ENCODE measurements at places on chromosomes 16 and 17. TPM values are rescaled to one million over a fixed set of nuclear protein-coding genes. Genes with fewer than 3 reads are reported as not detected.

DNA sequence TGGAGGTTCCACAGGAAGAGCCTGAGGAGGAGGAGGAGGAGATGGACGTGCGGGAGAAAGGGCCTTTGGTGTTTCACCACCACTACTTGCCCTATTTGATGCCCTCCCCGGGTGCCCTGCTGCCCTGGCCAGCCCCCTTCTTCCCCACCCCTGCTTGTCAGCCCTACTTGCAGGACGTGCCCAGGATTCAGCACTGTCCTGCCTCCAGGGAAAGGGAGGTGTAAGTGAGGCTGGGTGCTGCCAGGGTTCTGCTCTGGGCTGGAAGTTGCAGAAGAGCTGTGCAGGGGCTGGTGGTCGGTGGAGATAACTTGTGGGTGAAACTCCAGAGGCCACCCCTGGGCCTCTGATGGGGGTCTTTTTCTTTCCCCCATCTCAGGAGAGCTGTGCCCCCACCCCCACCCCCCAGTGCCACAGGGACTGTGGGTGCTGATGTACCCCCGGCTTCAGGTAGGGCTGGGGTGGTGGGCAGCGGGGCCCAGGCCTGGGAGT lies 3.0 kb downstream of the PRR29 start:
- DNase-seq = no peak

Gene HID1
- total RNA-seq = 9.0 TPM

DNA sequence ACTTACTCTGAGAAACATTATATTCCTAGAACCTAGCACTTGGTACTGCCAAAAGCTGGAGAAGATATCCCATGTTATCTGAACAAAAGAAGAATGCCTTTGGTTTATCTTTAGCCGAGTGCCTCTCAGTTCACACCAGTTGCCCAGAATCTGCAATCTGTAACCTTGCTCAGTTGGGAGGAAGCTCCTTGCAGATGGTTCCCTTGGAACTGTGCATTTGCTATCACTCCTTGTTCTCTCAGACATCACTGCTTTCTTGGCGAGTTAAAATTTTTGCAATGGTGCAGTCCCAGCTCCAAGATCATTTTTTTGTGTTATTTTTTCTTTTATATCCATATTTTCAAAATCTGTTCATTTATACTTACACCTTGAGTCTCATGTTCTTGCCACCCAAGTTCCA lies 446.5 kb downstream of the KCNJ2 start:
- DNase-seq = no peak

- DNase-seq = peak; percentile 73
Observed at GRCh38 chr16:23823475-23824384, 12.1 kb upstream of the PRKCB start.

- no peak for DNase-seq
Observed at GRCh38 chr16:64659866-64660265, 462.0 kb downstream of the CDH11 start.

- no peak for DNase-seq
Observed at GRCh38 chr16:2048116-2048543, 345 bp downstream of the TSC2 start.

GRCh38 chr16:86306011-86306644 lies 204.2 kb upstream of the FOXF1 start:
- DNase-seq = no peak

Gene TOM1L1
- 81.2 TPM for total RNA-seq

Gene COG7
- 9.9 TPM for total RNA-seq

GRCh38 chr17:34241062-34241461 lies 14.0 kb upstream of the CCL2 start:
- no peak for DNase-seq

GRCh38 chr16:80300456-80300855 lies 240.3 kb upstream of the DYNLRB2 start:
- no peak for DNase-seq

DNA sequence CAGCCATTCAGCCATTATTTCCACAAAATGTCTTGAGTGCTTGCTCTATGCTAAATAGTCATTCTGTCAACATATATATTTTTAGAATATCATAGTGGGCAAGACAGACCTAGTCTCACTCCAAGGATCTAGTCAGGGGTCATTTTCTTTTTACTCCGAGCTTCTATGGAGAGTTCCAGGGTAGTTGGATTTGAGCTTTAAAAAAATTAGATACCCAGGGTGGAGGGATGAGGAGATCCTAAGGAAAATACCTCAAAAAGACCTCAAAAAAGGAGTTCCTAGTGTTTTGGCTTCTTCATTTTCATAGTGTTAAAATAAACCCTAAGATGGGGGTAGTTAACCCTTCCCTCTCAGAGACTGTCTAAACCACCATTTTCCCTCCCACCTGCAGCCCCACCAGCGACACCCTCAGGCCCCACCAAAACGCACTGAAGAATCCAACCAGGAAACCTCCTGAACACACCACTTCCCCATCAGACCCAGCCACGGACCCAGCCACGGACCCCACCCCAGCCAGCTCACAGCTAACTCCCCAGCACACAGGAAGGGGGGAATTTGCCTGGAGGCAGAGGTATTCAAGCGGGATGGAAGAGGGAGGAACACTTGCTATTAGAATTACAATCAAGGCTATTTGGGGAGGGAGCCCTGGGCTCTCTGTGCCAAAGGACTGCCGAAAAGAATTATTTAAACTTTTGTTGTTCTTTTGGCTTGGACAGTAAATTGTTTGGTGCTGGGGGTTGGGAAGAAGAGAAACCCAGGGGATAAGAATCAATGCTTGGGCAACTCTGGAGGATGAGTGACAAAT lies 2.2 kb downstream of the ETV4 start:
- DNase-seq = no peak

- DNase-seq = no peak
Observed at GRCh38 chr16:57889960-57890751, 80.8 kb downstream of the CNGB1 start.

Gene CAMTA2
- 16.7 TPM for total RNA-seq

DNA sequence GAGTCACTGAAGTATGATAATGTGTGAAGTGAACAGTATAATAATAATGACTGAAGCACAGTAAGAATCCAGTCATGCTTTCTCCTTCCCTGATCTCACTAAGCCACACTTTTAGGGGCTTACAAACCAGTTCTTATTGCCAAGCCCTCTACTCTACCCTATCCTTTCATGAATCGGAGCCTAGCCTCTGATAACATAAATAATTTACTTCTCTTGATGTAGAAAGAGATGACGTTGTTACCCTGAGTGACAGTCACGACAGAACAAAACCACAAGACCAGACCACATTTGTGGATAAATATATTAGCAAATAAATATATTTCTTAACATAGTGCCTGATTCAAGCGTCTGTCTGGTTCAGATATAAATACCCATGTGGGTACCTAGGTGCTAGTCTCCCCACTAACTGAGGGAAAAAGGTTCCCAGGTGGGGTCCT lies 1.4 kb upstream of the SUPT4H1 start:
- DNase-seq = no peak

Gene SLC12A3
- total RNA-seq = not detected

Gene DNAAF8
- not detected for total RNA-seq

DNA sequence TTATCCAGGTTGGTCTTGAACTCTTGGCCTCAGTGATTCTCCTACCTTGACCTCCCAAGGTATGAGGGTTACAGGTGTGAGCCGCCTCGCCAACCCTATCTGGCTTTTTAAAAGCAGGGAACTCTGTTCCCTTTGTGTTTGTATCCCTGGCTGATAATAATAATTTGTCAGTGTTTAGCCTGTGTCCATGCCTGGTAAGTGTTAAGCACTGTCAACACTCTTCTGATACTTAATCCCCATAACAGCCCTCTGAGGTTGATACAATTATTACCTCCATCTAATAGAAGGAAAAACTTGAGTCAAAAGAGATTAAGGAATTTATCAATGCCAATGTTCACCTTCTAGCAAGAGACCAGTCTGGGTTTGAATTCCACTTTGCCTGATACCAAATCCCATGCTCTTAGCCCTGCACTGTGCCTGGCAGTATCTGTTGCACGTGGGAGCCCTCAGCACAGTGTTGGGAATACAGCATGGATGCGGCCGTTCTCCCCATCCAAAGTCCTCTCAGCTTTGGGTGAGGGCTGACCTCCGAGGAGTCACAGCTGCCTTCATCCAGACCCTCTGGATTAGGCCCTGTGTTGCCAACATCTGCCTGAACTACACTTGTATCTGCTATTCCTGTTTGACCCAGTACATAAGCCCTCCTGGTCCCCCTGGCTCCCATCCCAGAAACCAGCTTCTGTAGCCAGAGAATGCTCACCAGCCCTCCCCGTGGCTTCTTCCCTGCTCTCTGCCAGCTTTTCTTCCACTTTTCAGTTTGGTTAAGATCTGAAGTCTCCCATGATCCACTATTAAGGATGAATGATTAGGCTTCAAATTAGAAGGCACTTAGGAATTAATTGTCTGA lies 335.6 kb upstream of the ASIC2 start:
- DNase-seq = no peak

DNA sequence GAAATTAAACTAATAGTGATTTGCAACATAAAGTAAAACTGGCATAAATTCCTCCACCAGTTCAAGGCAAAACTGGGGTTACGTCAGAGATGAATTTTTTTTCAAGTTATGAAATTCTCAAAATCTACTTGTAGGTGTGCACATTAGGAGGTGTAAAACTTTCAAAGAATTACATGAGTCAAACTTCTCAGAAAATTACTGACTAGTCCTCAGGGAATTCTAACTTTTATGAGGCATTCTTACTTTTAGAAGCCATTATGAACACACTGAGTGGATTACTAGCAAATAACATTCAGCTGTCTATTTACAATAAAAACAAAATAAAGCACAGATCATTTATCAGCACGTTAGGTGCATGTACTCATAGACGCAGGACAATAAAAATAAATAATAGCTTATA lies 348.7 kb downstream of the CDH11 start:
- no peak for DNase-seq

Gene KRT20
- total RNA-seq = not detected

DNA sequence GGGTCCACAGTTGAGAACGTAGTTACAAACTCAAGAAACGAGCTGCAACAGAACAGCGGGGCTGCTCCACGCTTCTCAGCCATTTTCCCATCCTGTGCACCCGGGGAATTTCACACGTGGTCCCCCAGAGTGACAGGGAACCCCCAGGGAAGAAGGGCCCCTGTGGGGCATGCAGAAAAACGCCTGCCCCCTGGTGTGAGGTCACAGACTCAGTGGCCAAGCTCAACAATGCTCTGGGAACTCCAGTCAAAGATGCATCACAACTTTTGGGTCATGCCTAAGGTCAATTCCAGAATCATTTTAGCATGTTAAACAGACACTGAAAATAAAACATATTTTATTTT lies 115.4 kb downstream of the ZNF778 start:
- DNase-seq = no peak

Gene CHTF8
- 53.7 TPM for total RNA-seq

Gene C17orf107
- 1.3 TPM for total RNA-seq

DNA sequence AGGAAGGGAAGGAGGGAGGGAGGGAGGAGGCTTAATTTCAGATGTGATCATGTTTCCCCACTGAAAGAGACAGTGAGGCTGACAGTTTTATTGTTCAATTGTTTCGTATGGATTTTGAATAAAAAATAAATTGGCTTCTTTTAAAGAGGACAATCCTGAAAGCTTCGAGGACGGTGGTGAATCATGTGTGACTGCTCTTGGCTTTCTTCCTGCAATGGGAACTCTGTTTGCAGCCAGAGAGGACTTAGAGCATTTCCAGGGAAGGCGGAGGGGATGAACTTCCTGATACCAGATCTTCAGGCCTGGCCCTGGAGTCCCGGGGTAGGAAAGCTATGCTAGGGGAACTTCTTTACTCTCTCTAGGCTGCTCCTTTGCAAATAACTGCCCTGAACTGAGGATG lies 72.8 kb upstream of the C16orf82 start:
- DNase-seq = no peak

Gene KRTAP9-4
- total RNA-seq = not detected

GRCh38 chr16:2825906-2826305 lies 4.2 kb upstream of the ZG16B start:
- no peak for DNase-seq

DNA sequence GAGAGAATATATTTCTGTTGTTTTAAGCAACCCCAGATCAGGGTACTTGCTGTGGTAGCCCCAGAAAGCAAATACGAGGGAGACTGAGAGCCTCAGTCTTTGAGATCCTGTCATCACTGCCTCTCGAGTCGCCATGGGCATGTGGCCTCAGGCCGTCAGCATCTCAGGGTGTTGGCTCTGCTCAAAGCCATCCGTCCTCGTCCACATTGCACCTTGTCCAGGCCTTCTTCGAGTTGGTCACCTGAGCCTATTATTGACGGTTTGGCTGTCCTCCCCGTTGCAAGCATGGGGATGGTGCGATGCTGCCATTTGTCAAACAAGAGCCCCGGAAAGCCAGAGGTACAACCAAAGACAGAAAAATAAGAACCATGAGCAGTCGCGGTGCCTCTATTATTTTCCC lies 136.9 kb downstream of the IRF8 start:
- DNase-seq = no peak

GRCh38 chr17:43169561-43170139 lies 1.4 kb upstream of the NBR1 start:
- DNase-seq = no peak

DNA sequence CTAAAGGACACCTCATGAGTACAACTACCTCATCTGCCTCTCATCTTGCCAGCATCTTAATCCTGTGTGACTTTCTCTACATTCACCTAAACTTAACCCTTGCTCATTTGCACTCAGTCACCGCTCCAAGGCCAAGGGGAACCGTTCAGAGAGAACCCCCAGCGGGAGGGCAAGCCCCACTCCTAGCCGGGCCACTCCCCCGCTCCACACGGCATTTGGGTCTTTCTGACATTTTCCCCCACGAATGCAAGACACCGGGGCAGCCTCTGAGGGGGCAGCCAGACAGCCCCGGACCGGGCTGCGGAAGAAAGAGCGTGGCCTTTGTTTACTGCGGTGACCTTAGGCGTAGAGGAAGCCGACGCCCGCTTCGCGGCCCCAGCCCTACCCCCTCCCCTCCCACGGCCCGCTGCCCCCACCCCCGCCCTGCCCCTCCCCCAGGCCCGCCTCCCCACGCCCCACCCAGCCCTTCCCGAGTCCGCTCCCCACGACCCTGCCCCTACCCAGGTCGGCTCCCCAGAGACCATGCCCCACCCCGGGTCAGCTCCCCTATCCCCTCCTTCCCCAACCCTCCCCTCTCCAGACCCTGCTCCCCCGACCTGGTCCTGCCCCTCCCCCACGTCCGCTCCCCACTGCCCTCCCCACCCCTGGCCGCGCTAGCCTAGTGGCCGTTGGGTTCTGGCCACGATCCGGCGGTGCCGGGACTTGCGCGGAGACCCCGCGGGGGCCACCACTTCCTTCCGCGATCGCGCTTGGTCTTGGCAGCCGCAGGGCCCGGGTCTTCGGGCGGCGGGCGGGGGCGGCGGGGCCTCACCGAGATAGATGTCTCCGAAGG lies 789 bp downstream of the CSNK1D start:
- no peak for DNase-seq
